ENCODE measurements at places on chromosomes 1 and 21.

- no peak for DNase-seq
Observed at GRCh38 chr1:201683397-201683796, 144.5 kb downstream of the NAV1 start.

DNA sequence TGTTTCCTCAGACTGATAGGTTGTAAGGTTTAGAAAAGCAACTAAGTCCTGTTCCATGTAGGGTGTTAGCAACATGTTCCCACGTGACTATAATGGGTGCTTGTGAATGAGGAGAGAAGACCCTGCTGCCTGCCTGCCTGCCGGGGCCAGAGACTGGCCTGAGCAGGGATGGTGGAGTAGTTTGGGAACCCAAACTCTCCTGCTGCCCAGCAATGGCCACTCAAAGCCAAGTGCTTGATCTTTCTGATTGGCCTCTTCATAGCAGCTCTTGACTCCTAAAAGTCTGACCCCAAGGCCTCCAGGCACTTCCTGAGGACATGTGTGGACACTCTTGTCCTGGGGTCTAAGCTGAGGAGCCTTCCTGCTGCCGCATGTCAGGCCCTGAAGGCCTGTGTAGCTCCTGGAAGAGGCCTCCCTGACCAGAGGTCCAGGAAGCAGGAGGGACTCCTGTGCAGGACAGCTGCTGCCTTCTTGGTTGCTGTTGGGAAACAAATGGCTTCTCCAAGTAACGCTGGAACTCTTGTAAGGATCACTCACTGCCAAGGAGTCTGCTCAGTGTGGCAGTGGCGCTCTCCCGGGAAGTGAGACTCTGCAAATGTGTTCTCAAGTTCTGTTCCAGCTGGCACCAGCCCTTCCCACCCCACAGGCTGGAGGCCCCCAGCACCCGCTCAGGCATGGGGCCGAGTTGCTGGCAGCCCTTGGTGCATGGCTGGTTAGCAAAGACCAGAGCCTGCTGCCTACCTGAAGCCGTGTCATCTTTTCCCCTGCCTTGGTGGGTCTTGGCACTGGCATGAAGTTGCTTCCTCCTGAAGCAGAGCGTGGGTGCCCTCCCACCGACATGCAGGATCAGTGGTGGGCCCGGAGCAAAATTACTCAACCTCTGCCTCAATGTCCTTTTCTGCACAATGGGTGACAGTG is 35.5 kb downstream of the MAN1C1 start:
- no peak for DNase-seq

- no peak for DNase-seq
Observed at GRCh38 chr1:62247391-62248168, 52.9 kb downstream of the L1TD1 start.

DNA sequence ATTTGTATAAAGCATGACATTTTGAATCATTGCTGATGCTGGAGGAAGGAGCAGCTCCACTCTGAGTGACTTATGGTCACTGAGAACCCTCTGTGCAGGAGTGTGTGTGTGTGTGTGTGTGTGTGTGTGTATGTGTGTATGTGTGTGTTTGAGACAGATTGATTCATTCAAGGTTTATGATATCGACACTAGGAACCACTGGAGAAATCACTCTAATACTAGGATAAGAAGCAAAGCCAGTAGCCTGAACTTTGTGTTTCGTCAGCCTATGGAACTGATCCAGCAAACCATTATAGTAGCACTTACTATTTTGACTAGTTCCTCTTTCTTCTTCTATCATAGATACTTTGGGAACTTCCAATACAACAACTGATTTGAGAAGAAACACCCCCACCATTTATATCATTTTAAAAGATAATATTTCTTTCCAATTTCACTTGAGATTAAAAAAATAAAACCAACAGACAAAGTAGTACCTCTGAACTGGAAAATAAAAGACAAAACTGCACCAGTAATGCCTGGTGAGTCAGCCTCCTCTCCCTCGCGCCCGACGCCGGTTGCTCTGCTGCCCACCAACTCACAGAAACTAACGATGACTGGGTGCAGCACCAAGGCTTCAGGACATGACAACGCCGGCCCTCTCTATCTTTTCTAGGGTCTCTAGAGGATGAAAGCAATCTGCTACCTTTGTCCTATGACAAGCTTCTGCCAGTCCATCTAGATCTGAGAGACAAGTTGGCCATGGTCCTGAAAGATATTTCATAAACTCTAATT is 20.9 kb downstream of the SLAMF1 start:
- no peak for DNase-seq

- no peak for DNase-seq
Observed at GRCh38 chr1:233873666-233874065, 30.8 kb upstream of the SLC35F3 start.

DNA sequence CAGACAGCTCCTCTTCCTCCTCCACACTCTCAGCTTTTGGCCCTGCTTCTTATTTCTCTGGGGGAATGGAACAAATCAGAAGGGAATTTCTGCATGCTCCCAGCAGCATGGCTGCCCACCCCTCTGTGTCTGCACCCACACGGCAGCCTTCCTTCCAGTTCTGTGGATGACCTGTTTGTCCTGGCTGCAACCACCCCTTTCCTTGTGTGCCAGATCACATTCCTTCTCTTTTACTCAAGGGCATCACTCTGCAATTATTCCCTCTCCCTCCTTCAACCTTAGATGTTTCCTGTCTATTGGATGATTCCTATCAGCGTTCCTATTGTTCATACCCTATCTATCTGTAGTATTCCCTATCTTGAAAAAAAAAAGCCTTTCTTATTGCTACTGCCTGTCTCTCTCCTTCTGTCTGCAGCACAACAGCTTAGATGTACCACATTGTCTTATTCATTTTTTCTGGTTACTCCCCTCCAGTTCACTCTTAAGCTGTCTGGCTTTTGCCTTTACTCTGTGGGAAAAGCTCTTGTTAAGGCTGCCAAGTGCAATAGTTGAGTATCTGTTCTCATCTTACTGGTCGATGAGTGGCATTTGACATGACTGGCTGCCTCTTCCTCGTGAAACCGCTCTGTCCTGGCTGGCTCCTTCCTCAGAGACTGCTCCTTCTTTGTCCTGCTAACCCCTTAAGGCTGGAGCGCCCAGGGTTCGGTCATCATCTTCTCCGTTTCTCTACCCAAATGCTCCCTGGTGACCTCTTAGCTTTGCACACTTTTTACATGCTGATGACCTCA is 351.1 kb downstream of the CAMTA1 start:
- DNase-seq, result no peak

DNA sequence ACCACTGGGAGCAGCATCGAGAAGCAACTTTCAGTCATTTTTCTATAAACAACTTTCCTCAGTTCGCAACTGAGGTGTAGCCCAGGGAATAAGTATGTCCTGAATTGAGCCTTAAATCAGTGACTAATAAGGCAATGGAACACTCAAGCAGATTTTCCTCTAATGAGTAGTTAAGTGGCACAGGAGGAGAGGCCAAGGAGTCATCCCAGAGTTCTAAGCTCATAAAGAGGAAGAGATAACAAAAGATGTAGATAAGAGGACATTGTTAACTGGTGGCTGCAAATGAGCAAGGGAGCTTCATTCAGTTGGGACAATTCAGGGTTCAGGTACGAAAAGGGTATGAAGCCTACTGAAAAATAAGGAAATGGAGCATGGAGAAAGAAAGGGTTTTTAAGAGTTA is 64.5 kb downstream of the LRRC40 start:
- no peak for DNase-seq

DNA sequence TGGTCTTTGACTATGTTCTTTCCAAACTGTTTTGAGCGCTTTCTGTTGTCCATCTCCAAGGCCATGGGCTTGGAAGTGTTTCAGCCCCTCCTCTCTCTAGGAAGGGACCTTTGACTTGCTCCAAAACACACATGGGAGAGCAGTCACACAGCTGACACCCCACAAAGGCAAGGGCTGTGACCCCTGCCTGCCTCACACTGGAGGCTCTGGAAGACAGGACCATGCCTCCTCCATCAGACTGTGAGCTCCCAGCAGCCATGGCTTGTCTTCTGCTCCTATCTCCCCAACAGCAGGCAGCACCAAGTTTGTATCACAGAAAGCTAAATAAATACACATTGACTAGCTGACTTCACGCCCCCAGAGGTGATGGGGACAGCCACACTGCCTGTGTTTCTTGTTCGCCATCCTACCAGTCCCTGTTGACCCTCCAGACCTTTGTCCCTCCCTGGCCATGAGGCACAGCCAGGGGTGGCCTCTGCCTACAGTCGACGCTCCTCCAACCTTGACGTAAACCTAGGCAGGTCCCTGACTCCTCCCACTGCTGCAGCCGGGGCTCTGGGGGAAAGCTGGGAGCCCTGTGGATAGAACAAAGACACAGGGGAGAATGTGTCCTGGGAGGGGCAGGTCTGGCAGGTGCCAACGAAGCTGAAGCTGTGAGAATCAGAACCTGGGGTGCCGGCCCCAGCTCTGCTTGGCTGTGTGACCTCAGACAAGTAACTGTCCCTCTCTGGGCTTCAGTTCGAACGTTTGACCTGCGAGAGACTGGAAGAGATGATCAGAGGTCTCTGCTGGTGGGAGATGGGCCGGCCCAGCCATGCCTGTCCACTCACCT is 4.8 kb downstream of the PLA2G2F start:
- DNase-seq, result no peak

DNA sequence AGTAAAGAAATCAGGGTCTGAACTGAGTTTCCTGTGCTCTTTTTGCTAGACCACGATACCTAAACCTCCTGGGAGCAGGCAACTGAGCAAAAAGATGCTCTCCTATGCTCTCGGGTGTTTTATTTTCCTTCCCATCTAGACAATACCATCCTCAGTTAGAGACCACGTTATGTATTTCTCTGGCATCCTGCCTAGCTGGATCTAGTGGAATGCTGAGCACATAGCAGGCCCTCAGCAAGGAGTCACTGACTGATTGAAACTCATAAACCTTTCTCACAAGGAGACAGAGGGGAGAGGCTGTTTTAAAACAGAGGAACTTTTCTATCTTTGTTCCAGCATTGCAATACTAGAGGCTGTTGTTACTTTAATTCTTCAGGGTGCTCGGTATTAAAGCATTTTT is 168.0 kb downstream of the CYYR1 start:
- no peak for DNase-seq

GRCh38 chr1:57826535-57826934 is 402.7 kb upstream of the DAB1 start:
- no peak for DNase-seq

GRCh38 chr1:29962831-29963247 is 726.5 kb downstream of the PTPRU start:
- DNase-seq, result no peak

DNA sequence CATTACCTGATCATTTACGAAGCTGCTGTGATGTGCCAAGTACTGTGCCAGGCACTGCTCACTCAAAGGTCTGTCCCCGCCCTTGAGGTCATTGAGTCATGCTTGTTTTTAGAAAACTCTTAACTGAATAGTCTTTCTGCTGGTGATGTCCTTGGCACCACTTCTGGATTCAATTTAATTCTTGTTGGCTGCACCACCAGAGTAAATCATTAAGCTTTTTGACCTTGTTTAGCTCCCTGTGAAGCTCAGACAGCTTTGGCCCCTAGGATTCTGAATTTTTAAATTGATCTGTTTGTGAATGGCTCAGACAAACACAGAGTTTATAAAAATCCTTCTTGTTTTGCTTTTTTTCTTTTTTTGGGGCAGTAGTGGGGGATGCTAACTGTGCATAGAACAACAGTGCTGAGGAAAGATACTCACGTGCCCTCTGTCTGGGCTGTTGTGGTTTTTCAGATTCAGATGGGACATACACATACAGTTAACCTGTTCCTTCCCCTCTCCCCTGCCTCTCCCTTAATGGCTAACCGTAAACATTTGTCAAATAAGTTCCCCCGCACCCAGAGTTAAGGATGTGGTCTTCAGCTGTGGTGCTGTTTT is 67.6 kb downstream of the MTR start:
- DNase-seq, result no peak

Data from aorta (tissue), 5 donors.